Thoracic aorta (tissue), 2 donors: ENCODE measurements at places on chromosomes 5 and 9.

DNA sequence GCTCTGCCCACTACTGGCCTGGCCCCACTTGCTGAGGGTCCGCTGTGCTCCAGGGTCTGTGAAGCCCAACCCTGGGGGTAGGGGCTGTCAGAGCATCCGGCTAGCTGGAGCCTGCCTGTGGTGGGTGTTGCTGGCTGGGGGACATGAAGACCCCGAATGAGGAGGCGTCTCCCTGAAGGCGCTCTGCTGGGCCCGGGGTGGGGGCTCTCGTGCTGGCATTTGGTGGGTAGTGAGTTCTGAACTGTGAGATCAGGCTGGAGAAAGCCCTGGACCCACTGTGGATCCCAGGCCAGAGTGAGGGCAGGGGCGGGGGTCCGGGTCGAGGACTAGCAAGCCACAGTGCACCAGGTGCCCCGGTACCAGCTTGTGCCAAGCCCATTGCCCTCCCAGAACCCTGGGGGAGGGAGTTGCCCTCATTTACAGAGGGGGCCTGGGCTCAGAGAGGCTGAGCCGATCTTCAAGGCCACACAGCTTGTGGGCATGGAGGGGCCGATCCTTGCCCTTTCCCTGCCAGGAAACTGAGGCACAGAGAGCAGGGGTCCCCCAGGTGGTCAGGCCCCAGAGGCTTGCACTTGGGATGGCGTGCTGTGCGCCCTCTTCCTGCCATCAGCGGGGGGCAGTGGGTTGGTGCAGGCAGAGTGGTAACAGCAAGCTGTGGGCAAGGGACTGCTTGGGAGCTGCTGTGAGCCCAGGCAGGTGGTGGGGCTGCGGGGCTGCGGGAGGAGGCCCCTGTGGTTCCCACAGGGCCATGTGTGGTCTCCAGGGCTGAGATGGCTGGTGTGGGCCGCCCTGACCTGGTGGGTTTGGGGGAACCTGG, 15.9 kb downstream of the RXRA start:
- no peak for DNase-seq

- no peak for DNase-seq
These were observed 2.4 kb downstream of the HMCN2 start for GRCh38 chr9:130267930-130268329.

DNA sequence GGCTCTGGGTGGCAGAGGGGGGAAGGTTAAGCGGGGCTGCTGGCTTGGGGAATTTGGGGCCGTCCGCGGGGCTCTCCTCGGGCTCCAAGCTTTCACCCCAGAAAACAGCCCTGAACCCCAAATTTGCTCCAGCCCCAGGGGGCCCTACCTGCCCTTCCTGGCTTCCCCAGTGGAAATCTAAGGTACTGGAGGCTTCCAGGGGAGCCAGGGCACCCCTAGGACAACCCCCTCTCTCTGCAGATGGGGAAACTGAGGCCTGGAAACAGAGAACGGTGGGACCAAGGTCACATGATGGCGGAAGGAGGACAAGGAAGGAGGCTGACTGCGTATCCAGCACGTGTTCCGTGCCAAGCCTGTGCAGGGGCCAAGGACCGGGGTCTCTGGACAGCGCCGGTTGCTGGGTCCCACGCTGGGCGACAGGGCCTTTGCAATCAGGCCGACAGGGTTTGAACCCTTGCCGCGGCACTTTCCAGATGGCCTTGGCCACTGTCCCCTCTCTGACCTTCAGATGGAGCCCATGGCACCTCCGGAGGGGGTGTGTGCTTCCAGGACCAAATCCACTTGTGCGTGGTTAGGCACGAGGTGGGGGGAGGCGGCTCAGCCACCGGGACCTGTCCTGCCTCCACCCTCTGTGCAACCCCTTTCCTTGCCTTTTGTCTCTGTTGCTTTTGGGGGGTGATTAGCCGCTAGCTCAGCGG, 183.1 kb downstream of the C9orf50 start:
- DNase-seq: no peak

DNA sequence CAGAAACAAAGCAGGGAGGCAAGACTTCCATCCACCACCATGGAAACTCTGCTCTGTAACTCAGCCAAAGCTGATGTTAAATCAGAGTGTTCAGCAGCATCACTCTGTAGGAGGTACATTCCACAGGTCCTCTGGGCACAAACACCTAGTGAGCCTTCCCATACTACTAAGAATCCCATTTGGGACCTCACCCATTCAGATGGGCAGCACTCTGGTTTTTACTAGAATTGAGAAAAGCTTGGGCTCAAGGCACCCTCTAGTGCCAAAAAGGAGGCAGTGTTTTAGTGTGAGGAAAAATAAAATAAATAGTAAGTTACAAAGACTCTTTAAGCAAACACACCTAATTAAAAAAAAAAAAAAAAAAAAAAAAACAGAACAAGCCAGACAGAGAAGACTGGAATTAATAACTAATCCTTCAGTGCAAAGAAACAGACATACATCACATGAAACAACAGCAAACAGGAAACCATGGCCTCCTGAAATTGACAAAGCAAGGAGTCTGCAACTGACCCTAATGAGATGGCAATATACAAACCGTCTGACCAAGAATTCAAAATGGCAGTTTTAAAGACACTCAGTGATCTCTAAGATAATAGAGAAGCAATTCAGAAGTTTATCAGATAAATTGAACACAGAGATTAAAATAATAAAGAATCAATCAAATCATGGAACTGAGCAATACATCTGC, 159.5 kb downstream of the GNA14 start:
- no peak for DNase-seq

DNA sequence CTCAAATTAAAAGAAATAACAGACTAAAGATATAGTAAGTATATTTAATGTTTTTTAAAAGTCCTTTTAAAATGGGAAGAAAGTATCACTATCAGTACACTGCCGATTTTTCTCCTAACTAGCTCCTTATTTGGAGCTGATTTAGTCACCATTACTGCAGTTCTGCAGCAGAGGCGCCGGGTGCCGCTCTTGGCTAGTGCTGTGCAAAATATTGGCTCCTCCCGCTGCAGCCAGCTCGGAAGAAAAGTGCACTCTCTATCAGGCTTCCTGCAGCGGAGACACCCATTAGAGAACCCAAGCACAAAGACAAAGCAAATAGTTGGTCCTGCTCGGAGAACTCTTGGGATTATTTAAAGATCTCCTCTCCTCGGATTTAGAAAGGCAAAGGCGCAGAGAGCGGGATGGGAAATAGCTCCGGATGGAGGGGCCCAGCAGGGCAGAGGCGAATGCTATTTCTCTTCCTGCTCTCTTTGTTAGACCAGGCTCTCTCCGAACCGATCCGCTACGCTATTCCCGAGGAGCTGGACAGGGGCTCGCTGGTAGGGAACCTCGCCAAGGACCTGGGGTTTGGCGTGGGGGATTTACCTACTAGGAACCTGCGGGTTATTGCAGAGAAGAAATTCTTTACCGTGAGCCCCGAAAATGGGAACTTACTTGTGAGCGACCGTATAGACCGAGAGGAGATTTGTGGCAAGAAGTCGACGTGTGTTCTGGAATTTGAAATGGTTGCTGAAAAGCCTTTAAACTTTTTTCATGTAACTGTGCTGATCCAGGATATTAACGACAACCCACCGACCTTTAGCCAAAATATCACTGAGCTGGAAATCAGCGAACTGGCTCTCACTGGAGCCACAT, at the start of gene PCDHGB3:
TSS of gene PCDHGB3 (plus strand) at position 249 of the 855 bp plus-strand sequence. CDS start at position 402, 153 bp downstream.
- no peak for DNase-seq

GRCh38 chr5:119808024-119808423, 178.7 kb downstream of the FAM170A start:
- DNase-seq: no peak

- no peak for DNase-seq
These were observed 16.8 kb downstream of the ABCA1 start for GRCh38 chr9:104911032-104911607.

GRCh38 chr9:3804103-3804502, 278.3 kb upstream of the RFX3 start:
- no peak for DNase-seq

DNA sequence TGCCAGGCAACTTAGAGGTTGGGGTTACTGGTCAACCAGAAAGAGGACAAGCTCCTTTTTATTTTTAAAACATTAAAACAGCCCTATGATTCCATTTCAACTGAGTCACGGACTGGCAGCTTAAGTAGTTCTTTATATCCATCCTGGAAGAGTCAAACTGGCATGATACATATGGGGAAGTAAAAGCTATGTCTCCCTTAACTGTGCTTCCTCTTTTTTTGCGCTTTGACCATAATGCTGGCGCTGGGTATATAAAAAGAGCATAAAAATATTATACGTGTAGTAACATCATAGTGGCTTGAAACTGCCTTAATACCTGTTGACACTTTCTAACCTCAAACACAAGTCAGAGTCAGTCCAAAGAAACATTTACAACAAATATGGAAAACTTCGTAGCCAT, 274.4 kb downstream of the CSNK1G3 start:
- no peak for DNase-seq

DNA sequence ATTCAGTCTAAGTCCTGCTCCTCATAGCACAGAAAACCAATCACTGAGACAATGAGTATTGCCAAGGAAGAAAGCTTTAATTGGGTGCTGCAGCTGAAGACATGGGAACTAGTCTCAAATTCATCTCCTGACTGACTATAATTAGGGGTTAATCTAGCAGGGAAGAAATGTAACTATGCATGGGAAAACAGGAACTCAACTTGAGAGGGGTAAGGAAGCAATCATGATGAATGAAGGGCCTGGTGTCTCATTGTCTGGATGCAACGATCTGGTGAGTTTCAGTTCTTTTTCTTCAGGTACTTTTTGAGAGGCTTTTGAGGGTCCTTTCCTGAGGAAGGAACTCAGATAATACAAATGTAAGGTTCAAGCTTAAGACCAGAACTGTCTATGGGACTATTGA, 24.0 kb upstream of the OCLN start:
- DNase-seq: no peak

GRCh38 chr9:87338088-87338989, 159.3 kb upstream of the DAPK1 start:
- DNase-seq: no peak

DNA sequence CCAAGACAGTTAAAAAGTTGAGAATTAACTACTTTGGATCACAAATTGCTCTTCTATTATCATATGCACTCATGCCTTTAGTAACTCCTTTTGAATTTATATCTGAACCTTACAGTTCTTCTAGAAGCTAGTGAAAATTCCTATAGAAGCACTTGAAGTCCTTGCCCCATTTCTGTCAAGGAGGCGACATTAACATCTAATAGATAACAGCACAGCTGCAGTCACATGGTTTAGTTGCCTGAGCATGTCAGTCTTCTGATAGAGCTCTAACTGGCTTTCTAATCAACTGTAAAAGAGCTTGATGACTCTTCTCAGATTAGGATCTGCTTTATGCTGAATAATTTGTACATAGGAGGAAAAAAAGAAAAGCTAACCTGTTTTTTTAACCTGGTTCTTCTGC, 9.0 kb downstream of the RFESD start:
- DNase-seq: no peak

GRCh38 chr5:59222687-59223511, 640.0 kb downstream of the RAB3C start:
- no peak for DNase-seq

DNA sequence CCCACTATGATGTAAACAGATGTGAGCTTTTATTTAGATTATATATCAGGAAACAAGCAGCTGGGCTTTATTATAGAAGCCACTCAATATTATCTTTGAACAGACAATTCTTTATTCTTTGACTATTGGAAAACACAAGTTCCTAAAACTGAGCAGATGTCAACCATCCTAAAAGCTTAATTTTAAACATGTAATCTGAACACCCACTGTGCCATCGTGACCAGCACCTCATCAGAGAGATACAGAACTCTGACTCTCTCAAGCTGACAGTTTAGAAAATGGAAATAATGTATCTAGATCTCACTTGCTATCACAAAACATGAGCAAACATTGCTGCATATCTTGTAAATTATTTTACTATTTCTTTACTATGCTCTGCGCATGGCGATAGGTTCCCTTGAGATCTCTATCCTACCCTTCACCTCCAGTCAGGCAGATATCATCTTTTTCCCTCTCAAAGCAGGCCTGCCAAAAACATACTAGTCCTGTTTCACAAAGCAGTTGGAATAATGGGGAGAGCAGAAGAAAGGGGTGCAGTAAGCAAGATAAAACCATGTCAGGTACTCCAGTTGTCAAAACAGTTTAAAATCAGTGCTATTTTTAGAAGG, 151.0 kb downstream of the KIAA0825 start:
- DNase-seq: no peak

GRCh38 chr5:56534102-56534829, 281.1 kb upstream of the MAP3K1 start:
- no peak for DNase-seq

DNA sequence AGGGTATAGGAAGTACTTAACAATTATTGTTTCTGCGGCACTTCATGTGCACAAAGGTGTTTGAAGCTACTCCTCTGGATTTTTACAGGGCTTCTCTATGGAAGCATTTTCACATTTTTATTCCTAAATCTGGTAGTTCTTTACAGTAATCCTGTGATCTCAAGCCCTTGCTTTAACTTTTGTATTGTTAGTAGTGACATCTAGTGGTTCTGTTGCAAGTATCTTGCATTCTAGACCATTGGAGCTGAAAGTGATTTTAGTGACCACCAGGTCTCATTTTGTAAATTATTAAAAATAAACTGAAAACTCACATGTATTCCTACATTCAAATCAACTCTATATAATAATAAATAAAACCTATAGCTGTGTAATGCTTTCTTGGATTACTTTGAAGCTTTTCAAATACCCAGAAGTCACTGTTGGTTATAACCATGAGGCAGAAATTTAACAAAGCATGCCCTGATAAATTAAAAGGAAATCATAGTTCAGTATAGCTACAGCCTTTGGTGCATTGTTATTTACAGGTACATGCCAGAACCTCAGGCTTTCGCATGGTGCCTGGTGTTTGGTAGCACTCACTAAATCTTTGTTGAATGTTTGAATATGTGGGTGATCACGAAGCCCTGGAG, 18.9 kb downstream of the RPS23 start:
- DNase-seq: no peak

DNA sequence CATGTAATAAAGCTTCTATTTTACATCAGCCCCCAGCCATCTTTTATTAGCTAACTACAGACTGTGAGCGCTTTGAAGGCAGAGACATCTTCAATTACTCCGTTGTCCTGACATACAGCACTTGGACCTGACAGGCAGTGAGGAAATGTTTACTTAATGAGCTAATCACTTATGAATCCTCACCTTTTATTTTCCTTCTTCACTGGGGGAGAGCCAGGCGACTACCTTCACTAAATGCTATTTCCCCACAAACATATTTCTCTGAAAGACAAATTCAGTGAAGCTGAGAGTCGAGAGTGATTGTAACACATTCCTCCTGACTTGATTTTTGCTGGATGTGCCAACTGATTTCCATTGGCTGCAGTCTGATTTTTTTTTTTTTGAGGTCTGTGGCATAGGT, 192.1 kb upstream of the CLINT1 start:
- DNase-seq: no peak

- no peak for DNase-seq
These were observed 533.4 kb downstream of the PTPRD start for GRCh38 chr9:10079284-10079964.

GRCh38 chr9:128246471-128246870, 29.3 kb downstream of the GOLGA2 start:
- DNase-seq: no peak
